ENCODE measurements at places on chromosomes 7 and 10.

DNA sequence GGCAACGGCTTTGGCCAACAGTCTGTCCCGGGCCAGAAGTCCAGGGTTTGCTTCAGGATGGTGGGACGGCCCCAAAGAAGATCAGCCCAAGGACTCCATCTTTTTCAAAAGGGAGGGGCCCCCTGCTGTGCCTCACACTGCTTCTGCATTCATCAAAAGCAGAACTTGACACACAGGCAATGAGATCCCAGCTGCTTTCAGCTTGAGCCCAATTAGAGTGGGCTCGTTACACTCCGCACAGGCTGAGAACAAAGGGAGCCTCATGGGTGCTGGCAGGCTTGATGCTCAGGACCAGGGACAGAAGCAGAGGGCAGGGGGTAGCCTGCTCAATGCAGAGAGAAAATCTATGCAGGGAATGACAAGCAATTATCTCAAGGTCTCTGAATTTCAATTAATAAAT is 45.5 kb downstream of the VOPP1 start:
- DNase-seq: no peak

DNA sequence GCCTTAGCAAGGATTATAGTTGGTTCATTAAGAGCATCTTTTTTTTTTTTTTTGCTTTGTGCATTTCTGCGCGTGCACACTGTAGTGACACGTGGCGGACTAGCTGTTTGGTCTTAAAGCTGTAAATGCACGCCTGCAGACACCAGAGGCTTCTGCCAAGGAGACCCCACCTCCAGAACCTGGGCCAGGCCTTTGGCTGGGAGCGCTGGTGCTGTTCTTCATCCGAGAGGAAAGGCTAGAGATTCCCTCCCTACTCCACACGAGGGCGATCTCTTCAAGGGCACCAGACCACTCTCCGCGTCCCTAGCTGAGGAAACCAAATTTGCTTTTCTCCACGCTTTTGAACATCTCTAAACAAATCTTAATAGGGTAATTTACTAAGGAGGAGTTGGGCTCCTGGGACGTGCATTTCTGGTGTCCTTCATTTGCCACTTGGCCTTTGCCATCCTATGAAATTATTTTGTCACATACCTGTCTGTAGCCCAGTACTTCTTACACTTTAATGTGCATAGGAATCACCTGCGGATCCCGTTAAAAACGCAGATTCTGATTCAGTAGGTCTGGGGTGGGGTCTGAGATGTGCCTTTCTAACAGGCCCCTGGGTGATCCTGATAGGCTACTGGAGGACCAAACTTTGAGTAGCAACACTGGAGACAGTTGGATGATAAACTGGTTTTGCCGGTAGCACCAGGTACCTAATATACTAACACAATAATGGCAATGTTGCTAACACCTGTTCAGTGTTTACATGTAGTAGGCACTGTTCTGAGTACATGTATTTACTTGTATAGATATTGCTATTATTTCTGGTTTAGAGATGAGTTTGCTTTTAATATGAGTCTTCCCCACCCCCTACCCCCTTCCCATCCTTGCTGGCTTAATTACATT is 1.3 kb upstream of the SLC26A5 start:
- DNase-seq: no peak

DNA sequence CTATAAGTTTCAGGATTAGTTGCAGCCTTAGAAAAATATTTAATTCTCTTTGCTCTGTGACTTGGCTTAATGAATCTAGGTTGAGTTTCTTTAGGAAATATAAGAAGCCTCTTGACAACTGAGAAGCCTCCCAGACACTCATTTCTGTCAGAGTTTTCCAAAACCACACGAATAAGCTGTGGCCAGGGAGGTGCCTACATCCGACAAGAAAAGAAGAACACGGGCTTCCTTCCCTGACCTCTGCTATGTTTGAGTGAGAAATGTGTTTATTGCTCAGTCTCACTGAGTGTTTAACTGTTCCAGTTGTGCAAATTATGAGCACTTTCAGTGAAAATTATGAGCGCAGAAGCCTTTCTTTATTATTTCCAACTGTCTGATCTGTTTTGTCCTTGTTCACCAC is 105.0 kb downstream of the TRIL start:
- DNase-seq: no peak

DNA sequence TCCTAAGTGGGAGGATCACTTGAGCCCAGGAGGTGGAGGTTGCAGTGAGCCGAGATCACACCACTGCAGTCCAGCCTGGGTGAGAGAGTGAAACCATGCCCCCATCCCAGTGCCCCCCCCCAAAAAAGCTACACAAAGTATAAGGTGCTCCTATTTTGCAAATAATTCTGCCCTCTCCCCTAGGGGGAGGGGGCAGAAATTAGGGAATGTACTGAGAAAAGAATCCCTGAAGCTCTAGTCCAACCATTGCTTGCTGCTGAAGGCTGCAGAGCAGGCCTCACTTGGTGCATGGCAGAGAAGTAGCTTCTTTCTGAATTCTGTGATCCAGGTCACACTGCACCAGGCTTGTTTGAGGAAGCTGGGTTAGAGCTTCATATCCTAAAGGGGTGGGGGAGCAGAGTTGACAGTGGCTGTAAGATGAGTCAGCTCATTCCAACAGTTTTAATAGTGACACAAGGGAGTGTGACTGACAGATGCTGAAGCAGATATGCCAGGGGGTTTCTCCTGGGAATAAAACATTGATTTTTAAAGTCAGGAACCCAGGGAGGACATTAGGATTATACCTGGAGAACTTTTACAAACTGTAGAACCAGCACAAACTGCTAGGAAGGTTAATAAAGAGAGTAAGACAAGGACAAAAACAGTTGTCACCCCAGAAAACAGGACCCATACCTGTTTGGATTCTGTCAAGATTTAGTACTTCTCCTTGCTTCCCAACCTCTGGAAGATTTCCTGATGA is 32.8 kb upstream of the STRIP2 start:
- DNase-seq: no peak

GRCh38 chr10:1665681-1666080 is 71.6 kb downstream of the ADARB2 start:
- no peak for DNase-seq

DNA sequence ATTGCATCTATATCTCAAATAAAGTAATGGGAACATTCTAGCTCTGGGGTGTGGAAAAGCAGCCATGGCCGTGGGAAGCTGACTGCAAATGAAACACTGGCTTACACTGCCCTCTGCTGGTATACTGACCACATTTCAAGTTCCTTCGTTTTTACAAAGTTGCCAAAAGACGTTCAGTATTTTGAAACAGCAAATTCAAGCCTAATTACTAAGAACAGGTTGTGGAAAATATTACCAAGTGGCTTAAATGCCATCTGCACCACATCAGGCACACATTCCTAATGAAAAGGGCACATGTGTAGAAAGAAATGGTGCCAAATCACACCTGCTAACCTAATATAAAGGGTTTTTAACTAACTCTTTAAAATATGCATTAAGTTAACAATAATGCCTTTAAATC is 83.9 kb downstream of the JAZF1 start:
- DNase-seq: no peak

Measured in activated CD4-positive, alpha-beta T cell treated with anti-CD3 and anti-CD28 coated beads, Interleukin-2, amount 50 U/mL, for 24 hours (primary cell).